ENCODE measurements at places on chromosomes 16 and 17.

GRCh38 chr17:30819971-30820705 is 4.4 kb downstream of the CRLF3 start:
- no peak for DNase-seq

- DNase-seq = no peak
Observed at GRCh38 chr16:79677799-79678530, 77.4 kb upstream of the MAF start.

GRCh38 chr17:55842405-55843158 is 91.7 kb downstream of the PCTP start:
- no peak for DNase-seq

DNA sequence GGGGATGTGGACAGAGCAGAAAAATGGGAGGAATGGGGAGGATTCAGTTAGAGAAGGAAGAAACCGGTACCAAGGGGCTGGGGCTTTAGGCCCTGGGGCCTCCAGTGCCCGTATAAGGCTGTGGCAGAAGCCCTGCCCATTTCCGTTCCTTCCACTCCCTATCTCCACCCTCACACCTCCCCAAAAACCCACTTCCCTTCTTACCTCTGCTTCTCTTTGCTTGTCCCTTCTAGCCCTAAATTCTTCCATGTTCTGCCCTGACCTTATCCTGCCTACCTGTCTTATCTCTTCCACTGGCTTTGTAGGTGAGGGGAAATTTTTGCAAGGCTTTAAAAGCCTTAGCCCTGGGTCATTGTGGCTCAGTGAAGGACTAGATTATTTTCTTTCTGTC is 4.1 kb downstream of the RNF167 start:
- no peak for DNase-seq

DNA sequence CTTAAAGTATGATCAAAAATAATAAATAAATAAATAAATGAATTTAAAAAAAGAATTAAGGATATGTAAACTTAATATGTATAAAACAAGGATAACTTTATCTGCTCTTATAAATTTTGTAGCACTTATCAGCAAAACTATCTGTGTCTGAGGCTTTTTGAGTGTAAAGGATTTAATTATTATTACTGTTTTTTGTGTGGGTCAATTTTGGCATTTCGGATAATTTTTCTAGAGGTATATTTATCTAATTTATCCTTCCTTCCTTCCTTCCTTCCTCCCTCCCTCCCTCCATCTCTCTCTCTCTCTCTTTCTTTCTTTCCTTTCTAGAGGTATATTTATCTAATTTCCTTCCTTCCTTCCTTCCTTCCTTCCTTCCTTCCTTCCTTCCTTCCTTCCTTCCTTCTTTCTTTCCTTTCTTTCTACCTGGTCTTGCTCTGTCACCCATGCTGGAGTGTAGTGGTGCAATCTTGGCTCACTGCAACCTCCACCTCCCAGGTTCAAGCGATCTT is 120.8 kb downstream of the ABCA8 start:
- DNase-seq = no peak

- peak; percentile 63 for DNase-seq
Observed at GRCh38 chr16:85445064-85445778, 167.9 kb upstream of the GSE1 start.

GRCh38 chr16:80507538-80507937 is 33.3 kb upstream of the DYNLRB2 start:
- DNase-seq = no peak

- DNase-seq = no peak
Observed at GRCh38 chr17:63390090-63390489, 56.0 kb downstream of the CYB561 start.

- DNase-seq = no peak
Observed at GRCh38 chr17:41127371-41127770, 3.4 kb upstream of the KRTAP4-12 start.

DNA sequence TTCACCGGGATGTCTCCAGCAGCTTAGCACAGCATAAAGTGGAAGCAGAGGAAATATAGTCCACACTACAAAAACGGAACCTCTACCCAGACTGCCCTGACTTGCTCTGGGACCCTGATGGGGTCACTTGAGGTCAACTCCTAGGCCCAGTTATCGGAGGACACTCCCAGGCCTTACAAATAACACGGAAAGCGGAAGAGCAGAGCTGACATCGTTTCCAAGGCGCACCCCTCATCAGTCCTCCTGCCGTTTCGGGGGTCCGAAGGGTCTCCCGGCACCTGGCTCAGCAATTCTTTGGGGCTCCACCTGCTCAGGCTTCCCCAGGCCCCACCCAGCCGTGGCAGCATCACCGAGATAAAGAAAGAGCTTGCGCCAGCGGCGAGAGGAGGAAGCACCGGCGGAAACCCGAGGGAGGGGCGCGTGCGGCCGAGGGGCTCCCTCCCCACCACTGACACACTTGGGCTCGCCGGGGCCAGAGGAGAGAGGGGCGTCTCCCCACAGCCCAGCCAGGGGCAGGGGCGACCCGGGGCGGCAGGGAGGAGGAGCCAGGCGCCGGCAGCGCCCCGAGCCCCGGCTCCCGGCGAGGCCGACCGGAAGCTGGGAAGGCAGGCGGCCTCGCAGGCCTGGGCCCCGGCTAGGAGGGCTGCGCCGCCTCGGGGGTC is 727 bp downstream of the CORO7 start:
- DNase-seq = no peak

DNA sequence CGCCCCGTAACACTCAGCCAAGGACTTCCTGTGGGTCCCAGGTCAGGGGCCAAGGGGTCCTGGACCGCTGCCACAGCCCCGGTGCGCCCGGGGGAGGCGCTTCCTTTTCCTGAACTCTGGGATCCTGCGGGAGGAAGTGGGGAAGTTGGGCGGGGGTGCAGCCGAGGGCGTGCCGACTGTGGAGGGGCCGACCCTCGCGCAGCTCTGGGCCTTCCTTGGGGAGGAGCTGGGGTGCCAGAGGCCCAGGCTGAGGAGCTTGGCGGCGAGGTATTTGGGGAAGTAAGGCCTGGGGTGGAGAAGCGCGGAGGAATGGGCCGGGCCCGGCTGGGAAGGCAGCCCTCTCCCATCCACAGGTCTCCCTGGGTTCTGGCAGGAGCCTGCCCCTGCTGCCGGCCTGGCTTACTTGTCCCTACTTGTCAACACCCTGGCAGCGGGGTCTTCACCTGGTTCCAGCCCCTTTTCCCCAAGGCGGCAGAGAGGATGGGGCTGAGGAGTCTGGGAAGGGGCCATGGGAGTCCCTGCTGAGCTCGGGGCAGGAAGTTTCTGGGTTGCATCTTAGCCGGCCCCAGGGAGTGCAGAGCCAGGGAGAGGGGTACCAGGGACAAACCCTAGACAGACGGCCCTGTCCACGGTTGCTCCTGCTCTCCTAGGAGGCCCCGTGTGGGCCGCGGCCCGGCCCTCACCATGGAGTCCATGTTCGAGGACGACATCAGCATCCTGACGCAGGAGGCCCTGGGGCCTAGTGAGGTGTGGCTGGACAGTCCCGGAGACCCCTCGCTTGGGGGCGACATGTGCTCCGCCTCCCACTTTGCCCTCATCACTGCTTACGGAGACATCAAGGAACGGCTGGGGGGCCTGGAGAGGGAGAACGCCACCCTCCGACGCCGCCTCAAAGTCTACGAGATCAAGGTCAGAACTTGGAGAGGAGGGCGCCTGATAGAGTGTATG is 1.7 kb downstream of the TBKBP1 start:
- no peak for DNase-seq

- peak; percentile 14 for DNase-seq
Observed at GRCh38 chr17:81000334-81000630, 8.6 kb downstream of the CHMP6 start.

GRCh38 chr16:87233928-87234327 is 83.3 kb downstream of the C16orf95 start:
- DNase-seq = no peak

- no peak for DNase-seq
Observed at GRCh38 chr16:50974438-50975036, 176.5 kb downstream of the SALL1 start.

DNA sequence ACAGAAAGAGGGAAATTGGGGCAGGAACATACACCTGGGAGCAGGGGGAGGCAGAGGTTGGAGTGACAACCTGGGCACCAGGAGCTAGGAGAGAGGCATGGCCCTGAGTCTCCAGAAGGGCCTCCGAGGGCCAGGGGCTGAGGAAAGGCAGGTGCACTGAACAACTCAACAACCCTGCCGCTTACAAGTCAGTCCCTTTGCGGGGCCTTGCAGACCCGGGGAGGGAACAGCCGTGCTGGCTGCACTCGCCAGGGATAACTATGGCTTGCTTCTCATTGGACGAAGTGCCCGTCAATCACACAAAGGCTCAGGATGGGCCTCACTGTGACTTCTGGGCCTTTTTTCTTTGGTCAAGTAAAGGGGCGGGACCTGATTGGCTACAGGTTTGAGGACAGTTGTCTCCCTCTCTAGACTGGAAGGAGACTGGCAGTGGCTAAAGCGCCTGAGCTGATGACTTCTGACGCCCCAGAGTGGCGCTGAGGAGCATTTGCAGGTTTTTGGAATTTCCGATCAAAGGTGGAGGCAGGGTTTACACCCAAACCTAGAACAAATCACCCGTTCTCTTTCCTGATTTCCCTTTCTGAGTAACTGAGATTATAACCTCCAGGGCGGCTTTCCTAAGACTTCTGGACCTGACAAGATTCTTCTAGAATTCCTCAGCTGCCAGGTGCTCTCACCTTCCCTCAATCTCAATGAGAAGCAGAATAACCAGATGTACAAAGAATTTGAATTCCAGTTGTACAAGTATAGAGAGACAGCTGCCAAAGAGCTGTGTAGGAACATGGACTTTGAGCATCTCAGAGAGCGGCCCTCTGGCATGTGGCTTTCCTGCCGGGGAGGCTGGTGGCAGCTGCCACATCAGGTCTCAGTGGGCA is 27.6 kb upstream of the ST6GALNAC2 start:
- DNase-seq = no peak

- peak; percentile 60 for DNase-seq
Observed at GRCh38 chr17:46191322-46192188, 1.7 kb downstream of the KANSL1 start.

- no peak for DNase-seq
Observed at GRCh38 chr17:67629971-67630320, 87.8 kb upstream of the NOL11 start.

- no peak for DNase-seq
Observed at GRCh38 chr16:67235816-67236562, 9.1 kb downstream of the TMEM208 start.

GRCh38 chr17:37884516-37884915 is 39.7 kb upstream of the TBC1D3K start:
- DNase-seq = no peak

GRCh38 chr16:64425381-64425780 is 696.5 kb downstream of the CDH11 start:
- no peak for DNase-seq

DNA sequence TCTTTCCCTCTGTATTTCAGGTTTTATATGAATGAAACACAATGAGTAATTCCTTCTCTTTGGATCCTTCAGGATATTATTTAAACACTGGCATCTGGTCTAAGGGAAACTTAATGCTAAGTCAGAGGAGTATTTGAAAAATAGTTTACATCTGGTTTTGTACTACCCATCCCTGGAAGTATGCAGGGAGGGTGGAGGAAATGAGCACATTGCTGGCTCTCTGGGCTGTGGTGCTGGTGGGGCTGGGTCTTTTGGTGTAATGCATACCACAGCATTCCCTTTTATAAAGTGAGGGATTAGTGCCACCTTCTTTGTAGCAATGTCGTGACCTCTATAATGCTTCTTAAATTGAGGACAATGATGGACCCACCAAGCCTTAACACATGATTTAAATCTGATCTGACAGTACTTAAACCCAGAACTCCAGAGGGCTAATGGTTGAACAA is 105.5 kb upstream of the AXIN2 start:
- DNase-seq = no peak

- no peak for DNase-seq
Observed at GRCh38 chr16:29876594-29877249, 13.7 kb upstream of the CDIPT start.

- no peak for DNase-seq
Observed at GRCh38 chr16:47774661-47775060, 313.5 kb downstream of the PHKB start.

DNA sequence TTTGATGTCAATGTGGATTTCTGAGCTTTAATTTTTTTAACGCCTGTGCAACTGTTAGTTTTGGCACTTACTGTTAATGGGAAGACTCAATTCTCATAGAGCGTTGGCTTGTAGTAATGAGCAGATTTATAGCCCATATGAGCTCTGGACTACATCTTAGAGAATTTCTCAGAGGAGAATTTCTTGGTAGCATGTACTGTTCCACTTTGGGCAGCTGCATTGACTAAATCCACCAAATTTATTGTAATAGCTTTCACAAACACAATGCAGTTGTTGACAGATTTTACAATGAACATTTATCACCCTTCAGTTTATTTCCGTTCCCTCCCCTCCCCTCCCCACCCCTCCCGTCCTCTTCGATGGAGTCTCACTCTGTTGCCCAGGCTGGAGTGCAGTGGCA is 193.9 kb downstream of the PRKCA start:
- no peak for DNase-seq

GRCh38 chr17:49978501-49978900 is 9.5 kb downstream of the DLX4 start:
- no peak for DNase-seq

- DNase-seq = no peak
Observed at GRCh38 chr17:13084420-13084819, 66.6 kb upstream of the ELAC2 start.

GRCh38 chr17:72135546-72136325 is 14.9 kb downstream of the SOX9 start:
- DNase-seq = no peak

DNA sequence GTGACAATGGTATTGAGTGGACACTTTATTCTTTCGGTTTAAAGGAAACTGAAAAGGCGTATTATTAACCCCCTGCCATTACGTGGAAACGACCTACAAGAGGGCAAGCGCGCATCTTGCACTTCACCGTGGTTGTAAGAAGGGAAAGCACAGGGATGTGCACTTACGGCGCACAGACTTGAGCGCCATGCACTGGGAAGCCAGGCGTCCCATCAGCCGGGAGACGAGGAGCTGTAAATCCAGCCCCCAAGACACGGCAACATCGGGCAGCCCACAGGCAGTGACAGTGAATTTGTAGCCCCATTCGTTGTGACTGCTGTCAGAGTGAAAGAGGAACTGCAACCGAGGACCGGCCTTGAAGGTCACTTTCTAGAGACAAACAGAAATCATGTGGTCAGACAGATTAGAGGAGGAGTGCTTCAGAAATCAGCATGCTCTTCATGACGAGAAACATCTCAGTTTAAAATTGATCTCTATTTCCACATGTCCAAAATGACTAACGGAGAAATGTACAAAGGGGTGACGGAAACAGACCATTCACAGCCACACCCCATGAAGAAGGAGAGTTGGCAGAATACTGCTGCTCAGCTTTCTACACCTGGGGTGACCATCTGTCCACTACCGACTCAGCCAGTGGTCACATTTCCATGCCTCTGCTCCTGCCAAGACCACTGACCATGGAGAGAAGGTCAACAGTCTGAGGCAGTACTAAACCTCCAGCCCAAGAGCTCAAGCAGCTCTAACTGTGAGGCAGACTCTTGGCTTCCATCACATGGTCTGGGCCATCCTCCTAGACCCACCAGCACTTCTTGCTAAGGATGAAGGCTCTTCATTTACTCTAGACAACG is 68.6 kb downstream of the ZZEF1 start:
- no peak for DNase-seq

DNA sequence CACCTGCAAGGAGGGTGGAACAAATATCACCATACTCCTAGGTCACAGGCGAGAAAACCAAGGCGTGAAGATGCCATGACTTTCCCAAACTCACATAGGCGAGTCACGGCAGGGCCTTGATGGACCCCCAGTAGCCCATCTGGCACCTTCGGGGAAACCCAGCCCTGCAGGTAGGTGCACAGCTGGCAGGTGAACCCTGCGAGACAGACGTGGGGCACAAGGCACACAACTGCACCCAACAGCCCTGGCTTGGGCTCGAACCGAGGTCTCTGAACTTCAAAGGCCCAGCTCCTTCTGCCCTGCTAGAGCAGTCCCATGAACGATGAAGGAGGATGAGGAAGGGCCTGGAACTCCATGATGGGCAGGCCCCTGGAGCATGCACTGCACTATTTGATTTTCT is 77.6 kb upstream of the DNAJA2 start:
- no peak for DNase-seq

Measured in HuH-7.5 (cell line).